Mononuclear cell (primary cell): ENCODE measurements at places on chromosomes 3 and 15. TPM values are rescaled to one million over a fixed set of nuclear protein-coding genes. Genes with fewer than 3 reads are reported as not detected.

The ADGRG7 gene
- not detected for total RNA-seq

The ATP13A5 gene
- not detected for total RNA-seq

The LSAMP gene
- total RNA-seq, result not detected

The MESP2 gene
- total RNA-seq, result not detected

The GPR87 gene
- total RNA-seq, result not detected

The LRRC3B gene
- total RNA-seq, result 0.10 TPM

The CLDN11 gene
- total RNA-seq, result 0.21 TPM

The SKOR1 gene
- 1.9 TPM for total RNA-seq

The EIF1B gene
- 60.4 TPM for total RNA-seq

The PDZRN3 gene
- total RNA-seq, result 0.10 TPM

The PTX3 gene
- total RNA-seq, result 39.7 TPM

The RTP1 gene
- not detected for total RNA-seq

The RASSF1 gene
- total RNA-seq, result 44.8 TPM

The ENTPD3 gene
- 0.10 TPM for total RNA-seq

The RBMS3 gene
- total RNA-seq, result 2.1 TPM

The C2CD4A gene
- 0.21 TPM for total RNA-seq

The TPRA1 gene
- 9.3 TPM for total RNA-seq

The SORD gene
- total RNA-seq, result 4.6 TPM

The ADAMTSL3 gene
- total RNA-seq, result not detected

The PLIN1 gene
- under 0.01 TPM for total RNA-seq
